ENCODE measurements at places on chromosomes 1 and 21.

- H3K4me3 ChIP-seq = no peak overlapping the region
- no peak overlapping the region for H3K27ac ChIP-seq
- no peaks in the 10 kb centered on the region for H3K27me3 ChIP-seq
- H3K36me3 ChIP-seq = no peaks in the 10 kb centered on the region
- H3K4me1 ChIP-seq = no peaks in the 10 kb centered on the region
Observed at GRCh38 chr1:81409780-81410274, 390.9 kb upstream of the ADGRL2 start.

DNA sequence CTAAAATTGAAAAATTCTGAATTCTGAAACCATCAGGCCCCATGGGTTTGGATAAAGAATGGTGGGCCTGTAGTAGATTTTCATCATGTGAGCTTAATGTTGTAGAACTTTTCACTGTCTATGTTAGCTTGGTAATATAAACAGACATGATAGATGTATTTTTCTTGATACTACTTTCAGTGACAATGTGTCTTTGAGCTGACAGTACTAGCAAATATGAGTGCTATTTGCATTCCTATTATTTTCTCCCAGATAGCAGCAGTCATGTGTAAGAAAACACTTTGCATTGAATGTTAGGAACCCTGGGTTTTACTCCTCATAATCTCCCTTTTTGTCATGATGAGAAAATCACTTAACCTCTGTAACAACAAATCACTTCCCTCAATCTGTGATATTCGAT lies 18.1 kb downstream of the KMO start:
- no peak for DNase-seq
- no peak overlapping the region for H3K27ac ChIP-seq
- no peaks in the 10 kb centered on the region for H3K27me3 ChIP-seq
- no peaks in the 10 kb centered on the region for H3K4me1 ChIP-seq
- no peaks in the 10 kb centered on the region for H3K36me3 ChIP-seq

DNA sequence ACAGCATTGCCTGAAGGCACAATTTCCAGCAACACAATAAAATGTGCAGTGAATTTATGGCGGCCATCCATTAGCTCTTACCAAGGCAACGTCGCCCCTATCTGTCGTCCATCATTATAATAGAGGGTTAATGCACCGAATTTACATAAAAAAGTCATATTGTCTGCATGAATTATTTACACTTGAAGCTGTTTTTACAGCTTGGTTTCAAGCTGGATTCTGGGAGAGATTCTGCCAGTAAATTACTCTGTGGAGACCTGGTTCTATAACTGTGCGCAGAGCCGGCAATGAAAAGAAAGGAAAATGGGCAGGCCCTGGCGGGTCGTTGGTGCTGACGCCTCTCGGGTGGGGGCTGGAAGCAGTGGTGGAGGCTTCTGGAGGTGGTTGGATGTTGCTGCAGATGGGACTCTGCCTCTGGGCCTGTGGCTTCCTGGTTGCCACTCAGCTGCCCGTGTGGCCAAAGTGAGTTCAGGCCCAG lies 48.9 kb upstream of the POU3F1 start:
- peaks cover 16% of the 10 kb centered on the region for H3K27me3 ChIP-seq
- H3K4me1 ChIP-seq = no peaks in the 10 kb centered on the region
- H3K27ac ChIP-seq = no peak overlapping the region
- H3K4me3 ChIP-seq = no peak overlapping the region
- H3K36me3 ChIP-seq = no peaks in the 10 kb centered on the region
- no peak for DNase-seq

DNA sequence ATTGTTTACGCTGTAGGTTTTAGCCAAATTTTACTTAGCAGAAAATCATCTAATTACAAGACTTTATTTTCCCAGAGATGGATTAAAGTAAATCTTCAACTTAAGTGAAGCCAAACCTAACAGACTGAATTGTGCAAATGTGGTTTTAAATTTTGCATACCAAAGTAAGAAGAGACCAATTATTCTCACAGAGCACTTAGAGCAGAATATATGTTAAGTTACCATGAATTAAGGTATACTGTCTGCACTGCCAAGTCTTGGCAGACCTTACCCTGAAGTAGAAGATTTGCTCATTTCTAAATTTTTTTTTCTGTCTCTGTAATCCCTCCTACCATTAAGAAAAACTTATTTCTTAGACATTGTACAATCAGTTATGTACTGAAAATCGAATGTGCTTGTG lies 24.1 kb downstream of the MRPS6 start:
- H3K4me1 ChIP-seq = peaks cover 11% of the 10 kb centered on the region
- no peak overlapping the region for H3K4me3 ChIP-seq
- no peak for DNase-seq
- H3K27ac ChIP-seq = no peak overlapping the region
- H3K36me3 ChIP-seq = peaks cover 27% of the 10 kb centered on the region
- no peaks in the 10 kb centered on the region for H3K27me3 ChIP-seq

DNA sequence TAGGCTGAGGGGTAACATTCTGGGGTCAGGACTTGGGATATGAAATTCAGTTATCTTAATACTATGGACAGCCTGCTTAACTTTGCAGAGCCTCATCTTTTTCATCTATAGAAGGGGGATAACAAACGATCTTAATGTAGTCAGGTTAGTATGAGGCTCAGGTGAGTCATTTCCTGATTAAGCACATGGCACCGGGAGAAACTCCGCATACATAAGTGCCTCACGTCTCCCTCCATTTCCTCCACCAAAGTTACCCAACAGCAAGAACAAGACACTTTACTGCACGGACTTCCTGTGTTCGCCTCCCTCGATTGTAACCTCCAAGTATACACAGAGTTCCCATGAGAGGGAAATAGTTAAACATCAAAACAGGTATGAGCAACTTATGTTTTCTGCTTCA lies 112.7 kb upstream of the COA6 start:
- no peak overlapping the region for H3K4me3 ChIP-seq
- no peak for DNase-seq
- H3K4me1 ChIP-seq = no peaks in the 10 kb centered on the region

Measured in osteoblast (primary cell).